Eye (tissue), 1 donor: ENCODE measurements at places on chromosomes 7 and 10.
A peak's percentile ranks its signal among the peaks of the same experiment; 100 is the strongest.

DNA sequence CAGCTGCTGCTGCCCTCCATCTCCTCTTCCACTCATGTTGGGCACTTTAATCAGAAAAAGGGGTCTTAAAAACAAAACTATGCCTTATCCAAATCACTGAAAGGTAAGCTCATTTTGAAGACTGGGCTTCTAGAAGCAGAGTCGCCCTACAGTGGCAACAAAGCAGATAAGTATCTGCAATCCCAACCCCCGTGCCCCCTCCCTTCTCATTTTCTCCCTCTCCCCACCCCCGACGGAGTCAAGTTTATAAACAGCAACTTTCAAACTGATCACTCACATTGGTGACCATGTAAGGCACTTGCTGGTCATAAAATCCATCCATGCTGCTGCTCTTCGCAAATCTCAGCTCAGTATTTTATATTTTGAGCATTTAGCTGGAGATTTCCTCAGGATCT is 738 bp downstream of the ETV1 start:
- DNase-seq: no peak

- no peak for DNase-seq
Observed at GRCh38 chr7:95441042-95441823, 6.4 kb upstream of the PON2 start.

- peak; percentile 30 for DNase-seq
Observed at GRCh38 chr7:22252936-22253536, 103.9 kb downstream of the RAPGEF5 start.

- DNase-seq: no peak
Observed at GRCh38 chr10:76155961-76156360, 724.5 kb downstream of the LRMDA start.

- peak; percentile 17 for DNase-seq
Observed at GRCh38 chr7:55545496-55545895, 26.8 kb downstream of the VOPP1 start.

- DNase-seq: no peak
Observed at GRCh38 chr7:132083126-132083525, 493.1 kb downstream of the PLXNA4 start.

DNA sequence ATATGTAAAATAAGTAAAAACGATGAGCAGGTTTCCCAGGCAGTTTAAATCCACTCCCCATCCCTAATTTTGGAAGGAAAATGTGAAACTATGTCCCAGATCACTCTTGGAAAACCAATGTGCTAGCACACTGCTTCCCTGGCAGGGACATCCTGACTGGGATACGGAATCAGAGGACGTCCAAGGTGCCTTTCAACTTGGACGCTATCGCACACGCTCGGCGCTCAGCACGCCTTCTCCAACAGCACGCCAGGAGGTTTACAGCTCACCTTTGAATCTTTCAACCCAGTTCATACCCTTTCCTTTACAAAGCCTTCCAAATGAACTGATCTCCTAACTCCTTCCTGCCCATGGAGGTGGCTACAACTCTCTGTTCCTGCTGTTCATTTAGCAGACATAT is 47.1 kb downstream of the BEND7 start:
- DNase-seq: no peak

DNA sequence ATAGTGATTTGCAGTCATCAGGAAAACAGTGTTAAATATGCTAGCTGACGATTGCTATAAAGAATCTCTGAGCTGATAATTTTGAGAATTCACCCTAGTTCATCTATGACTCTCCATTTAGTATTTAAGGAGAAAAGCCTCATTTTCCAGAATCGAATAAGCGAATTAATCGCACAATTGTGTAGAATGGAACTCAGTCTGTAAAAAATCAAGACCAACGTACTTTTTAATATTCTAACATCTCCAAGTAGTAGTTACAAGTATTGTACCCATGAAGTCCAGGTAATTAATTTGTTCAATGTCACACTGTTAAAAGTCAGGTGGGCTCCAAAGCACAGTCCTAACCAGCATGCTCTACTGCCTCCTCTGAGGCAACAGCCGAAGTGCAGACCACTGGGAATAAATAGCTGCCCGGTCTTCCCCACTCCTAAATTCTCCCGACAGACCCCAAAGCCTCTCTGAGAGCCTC is 380 bp upstream of the AGBL3 start:
- no peak for DNase-seq

DNA sequence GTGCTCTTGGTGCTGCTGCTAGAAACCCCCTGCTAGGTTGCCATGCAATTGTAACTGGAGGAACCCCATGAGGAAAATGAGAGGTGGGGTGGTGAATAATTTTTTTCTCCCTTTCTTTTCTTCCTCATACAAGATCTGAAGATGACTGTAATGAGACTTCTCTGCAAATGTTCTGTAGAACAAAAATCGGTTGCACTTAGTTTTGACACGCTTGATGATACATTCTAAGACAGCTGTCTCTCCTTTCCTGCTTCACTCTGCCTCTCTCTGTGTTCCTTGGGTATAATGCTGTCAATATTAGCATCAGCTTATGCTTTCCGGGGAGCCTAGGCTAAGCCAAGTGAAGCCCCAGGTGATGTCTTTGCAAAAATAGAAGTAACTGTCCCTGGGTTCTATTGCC is 721.5 kb downstream of the POM121L12 start:
- DNase-seq: no peak

GRCh38 chr7:129228633-129229032 is 3.8 kb downstream of the AHCYL2 start:
- DNase-seq: no peak

GRCh38 chr7:21054427-21055112 is 267.9 kb upstream of the SP8 start:
- no peak for DNase-seq

DNA sequence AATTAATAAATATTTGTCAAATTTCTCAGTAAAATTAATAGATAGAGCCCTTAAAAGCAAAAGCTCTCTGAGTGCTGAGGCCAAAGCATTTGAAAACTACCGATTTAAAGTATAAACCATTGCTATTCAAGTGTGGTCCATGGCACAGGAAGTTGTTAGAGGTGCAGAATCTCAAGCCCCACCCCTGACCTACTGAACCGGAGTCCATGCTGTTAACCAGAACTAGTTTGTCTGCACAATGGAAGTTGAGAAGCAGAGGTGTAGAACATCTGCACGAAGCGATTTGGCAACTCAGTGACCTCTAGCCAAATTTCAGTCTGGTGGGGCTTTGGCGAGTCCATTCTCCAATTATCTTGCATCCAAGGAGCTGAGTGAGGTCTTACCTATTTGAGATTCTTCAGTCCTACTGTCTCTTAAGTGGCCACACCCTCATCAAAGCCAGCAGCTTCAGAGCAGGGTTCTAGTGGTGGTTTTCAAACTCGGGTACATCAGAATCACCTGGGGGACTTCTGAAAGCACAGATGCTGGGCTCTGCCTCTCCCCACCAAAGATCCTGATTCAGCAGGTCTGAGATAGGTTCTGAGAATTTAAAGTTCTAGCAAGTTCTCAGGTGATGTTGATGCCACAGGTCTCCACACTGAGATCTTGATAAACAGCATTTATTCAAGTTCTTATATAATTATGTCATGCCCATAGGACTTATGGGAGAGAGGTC is 96.8 kb upstream of the SAMD8 start:
- DNase-seq: no peak

DNA sequence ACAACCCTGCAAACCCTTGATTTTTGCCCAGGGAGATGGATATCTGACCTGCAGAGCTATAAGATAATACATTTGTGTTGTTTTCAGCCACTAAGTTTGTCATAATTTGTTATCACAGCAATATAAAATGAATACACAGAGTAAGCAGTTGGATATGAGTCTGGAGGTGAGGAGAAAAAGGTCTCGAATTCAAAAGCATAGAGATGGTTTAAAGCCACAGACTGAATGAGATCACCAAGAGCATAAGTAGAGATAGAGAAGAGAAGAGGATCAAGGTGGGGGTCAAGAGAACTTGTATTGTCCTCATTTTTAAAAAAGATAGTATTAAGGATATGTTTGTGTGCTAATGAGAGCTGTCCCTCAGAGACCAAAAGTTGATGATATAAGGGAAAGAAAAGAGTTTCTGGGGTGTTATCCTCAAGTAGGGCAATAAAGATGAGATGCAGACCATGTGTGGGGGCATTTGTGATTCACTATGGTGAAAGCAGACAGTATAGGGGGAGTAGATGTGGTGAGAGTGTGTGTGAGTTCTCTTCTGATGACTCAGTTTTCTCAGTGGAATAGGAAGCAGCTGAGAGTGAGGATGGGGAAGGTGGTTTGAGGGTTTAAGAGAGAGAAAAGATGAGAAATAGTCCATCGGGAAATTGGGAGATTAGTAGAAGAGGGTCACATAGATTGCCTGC is 25.8 kb upstream of the PCGF5 start:
- DNase-seq: no peak

- no peak for DNase-seq
Observed at GRCh38 chr7:7710469-7710868, 7.9 kb downstream of the RPA3 start.

- no peak for DNase-seq
Observed at GRCh38 chr10:70295926-70296325, 12.1 kb upstream of the NPFFR1 start.

DNA sequence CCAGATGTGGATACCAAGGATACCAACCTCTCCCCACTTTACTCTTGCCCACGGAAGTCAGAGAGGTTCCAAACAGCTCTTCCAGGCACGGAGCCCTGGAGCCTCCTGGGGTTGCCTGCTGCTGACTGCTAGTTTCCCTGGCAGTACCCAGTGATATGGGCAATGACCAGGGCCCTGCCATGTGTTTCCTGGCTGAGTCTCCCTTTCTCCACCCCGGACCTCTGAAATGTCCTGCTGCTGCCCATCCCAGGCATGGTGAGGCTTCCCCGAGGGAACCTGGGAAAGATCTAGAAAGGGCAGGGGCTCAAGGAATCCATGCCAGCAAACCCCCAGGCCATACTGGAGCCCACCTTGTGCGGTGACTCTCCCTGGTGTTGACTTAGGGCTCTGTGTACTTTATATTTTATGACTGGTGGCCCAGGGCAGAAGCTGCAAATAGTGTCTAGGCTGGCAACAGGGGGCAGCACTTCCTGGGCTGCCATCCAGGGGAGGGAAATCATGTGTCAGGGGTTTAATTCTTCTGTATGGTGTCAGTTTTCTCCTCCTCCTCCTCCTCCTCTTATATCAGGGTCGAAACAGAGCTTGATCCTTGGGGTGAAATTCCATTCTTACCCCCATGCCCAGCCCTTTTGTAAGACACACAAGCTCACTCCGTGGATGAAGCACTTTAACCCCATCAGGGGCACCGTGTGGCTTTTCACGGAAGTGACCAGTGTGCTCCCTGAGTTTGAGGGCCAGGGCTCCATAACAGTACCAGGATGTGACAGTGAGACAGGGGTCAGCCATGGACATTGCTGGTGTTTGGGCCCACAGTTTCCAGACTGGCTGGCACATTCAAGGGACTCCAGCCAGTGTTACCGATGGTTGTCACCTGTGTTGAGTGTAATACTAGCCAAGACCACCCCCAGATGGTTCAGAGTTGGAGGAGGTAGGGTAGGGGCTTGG is 62.4 kb upstream of the GDF10 start:
- no peak for DNase-seq

GRCh38 chr7:136027160-136027559 is 50.0 kb upstream of the MTPN start:
- no peak for DNase-seq

DNA sequence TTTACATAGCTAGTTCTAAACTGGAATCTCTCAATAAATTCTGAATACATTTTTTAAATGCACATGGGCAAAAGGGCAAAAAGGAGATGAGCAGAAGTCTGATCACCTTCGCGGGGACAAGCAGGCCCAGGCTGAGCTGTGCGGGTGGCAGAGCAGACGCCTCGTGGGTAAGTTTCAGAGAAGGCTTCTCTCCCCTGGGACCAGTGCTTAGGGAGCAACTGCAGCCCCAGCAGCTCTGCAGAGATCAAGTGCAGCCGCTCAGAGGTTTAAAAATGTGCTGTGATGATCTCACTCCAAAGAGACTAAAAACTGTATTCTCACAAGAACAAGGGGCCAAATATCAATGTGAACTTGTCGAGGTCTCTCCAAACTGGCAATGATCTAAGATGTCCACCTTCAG is 264.3 kb upstream of the RNF32 start:
- DNase-seq: peak; percentile 21

DNA sequence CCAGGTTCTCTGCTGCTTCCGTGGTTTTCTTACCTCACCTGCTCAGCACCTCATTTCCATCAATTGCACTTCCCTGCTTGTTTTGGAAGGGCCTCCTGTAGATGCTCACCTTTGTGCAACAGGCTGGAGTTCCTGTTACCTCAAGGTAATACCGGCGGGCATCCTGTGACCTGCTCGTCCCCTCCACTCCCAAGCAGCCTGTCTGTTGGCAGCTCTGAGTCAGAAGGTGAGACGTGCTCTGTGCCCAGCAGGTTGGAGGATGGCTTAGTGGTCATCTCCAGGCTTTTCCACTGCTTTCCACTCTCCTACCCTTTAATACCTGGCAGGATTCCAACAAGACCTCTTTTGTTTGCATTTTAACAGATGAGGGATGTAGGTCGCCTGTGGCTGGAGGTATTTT is 86.0 kb downstream of the CAMK1D start:
- no peak for DNase-seq

DNA sequence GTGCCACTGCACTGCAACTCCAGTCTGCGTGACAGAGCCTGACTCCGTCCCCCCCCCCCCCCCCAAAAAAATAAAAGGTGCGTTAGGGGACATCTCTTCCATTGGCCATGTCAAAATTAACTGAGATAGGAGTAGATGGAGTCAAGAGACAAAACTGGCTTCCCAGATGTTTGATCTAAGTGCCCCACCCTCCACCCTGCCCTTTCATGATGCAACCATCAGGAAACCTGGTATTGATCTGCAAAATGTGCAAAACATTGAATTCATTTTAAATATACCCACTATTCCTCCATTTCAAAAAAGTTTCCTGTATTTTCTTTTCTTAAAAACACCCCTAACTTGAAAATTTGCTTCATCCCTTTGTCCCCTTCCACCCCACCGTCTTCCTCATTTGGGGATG is 17.5 kb downstream of the ARID5B start:
- no peak for DNase-seq

- no peak for DNase-seq
Observed at GRCh38 chr7:116500078-116500853, 728 bp downstream of the CAV2 start.

GRCh38 chr10:77448226-77448625 is 189.4 kb downstream of the KCNMA1 start:
- DNase-seq: no peak

DNA sequence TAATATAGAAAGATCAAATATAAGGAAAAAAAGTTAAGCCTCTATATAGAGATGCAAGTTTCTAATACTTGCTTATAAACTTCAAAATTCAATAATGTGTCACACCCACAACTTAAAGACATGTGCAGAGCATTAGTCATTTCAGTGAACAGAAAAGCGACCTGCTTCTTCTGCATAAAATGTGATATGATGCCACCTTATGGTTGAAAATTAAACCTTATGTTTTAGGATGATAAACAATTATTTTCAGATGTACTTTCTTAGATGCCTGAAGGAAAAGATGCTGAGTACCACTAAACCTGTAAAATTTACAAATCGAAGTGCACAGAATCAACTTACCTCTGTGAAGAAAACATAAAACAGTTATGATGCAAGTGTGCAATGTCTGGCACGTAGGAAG is 96.0 kb downstream of the MTERF1 start:
- peak; percentile 59 for DNase-seq

- no peak for DNase-seq
Observed at GRCh38 chr7:29140873-29141468, 5.4 kb downstream of the CPVL start.
